ENCODE measurements at places on chromosomes 1 and 21.

DNA sequence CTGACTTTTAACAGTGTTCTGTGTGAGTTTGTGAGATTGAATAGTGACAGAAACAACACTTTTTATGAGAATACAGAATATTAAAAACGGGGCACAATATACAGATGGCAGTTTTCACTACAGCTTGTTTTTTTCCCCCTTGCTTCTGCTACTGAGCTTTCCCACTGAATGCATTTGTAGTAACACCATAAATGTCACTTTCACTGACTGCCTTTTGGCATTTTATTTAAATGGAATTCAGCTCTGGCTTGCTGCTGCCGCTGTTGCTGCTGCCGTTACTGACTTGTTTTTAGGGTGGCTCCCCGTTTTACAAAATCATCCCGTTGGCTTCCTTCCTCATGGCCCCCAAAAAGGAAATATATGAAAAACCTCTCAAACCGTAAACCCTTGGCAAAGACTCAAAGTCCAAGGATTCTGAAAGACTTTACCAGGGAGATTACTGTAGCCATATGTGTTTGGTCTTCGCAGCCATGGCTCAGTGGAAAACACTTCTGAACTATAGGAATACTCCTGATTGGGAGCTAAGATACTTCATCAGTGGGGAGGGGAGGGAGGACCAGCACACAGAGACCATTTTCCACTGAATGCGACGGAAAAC, 151.0 kb downstream of the NUF2 start:
- DNase-seq = peak; percentile 51

DNA sequence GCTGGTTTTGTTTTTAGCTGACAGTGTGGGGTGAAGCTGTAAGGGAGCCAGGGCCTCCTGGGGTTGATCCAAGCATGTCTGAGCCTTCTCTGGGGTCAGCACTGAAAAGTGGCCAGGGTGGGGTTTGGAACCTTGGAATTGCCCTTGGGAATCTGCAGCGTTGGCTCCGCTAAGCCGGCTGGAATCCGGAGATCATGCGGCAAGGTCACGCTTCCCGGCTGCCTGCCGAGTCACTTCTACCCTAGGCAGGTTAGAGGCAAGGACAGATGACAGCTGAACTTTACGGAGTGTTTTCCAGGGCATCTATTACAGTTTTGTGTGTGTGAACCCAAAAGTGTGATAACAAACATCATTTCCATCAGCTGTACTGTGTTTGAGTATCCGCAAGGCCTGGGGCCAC, 17.1 kb downstream of the ABCG1 start:
- DNase-seq = no peak

GRCh38 chr21:42120101-42120902, 49.2 kb downstream of the UMODL1 start:
- DNase-seq = peak; percentile 93

- no peak for DNase-seq
These were observed 247.4 kb downstream of the PTBP2 start for GRCh38 chr1:96968983-96969382.

DNA sequence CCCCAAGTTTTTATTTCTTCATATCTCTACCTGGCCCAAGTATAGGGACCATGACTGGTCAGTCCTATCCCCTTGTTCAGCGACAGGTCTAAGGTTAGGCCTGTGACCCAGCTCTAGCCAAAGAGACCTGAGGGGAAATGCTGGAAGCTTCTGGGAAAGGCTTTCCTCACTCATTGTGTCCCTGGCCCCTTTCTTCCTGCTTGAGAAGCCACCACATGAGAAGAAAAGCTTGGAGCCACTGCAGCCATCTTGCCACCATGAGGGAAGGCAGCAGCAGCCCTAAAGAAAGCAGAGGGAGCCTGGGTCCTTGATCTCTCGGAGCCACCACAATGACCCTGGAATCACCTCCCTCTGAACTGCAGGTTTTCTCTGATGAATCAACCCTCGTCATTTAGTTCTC, 43.4 kb downstream of the ATF3 start:
- DNase-seq = no peak

DNA sequence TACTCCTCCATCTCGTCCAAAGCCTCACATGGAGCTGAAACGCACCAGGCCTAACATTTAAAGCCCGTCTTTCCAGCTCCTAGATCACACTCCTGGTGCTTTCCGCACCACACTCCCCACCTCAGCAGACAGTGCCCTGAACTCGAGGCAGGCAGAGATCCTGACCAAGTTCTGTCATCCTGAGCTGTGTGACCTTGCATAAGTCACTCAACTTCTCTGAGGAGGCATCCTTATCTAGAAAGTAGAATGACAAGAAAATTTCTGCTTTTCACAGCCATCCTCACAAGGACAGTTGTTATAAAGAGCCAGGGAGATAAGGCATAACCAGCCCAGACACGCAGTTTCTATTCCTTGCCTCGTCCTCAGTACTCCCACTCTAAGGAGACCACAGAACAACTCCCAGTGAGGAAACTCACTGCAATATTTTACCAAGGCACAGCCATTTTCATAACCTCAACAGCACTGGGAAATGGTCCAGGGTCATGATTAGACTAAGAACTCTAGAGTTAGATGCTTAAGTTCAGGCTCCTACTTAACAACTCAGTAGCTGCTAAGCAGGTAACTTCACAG, 3.1 kb downstream of the LRP8 start:
- no peak for DNase-seq

GRCh38 chr1:156625436-156626078, 6.3 kb downstream of the HAPLN2 start:
- peak; percentile 66 for DNase-seq

DNA sequence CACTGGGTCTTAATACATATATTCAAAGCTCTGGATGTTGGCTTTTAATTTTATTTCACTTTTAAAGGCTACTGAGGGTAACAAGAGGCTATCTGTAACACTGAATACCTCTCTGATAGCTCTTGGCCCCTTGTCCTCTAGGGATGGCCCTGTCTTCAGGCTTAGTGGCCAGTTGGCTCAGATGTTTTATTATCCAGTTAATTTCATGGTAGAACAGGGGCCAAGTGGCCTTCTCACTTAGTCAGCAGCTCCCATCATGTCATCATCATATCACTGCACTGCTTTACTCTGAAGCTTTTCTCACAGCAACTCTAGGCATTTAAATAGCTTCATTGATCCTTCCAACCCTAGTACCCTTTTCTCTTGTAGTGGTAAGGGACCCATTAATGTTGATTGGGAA, 40.2 kb upstream of the MACF1 start:
- no peak for DNase-seq

DNA sequence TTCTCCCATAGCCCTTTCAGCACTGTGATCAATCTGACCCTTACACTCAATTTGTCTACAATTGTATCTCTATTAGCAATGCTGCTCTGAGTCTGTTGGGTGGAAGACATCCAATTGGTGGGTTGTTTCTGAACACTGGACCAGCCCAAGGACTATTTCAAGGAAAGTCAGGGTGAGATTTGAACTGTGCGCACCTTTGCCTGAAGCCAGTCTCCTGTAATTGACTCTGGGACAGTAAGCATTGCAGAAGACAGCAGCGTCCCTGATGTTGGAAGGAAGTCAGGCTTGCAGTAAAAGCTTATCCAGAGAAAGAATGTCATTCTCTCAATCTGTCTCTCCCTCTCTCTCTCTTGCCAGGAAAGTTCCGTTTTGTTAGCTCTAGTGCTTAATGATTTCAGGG, 233.9 kb downstream of the KIF26B start:
- no peak for DNase-seq

DNA sequence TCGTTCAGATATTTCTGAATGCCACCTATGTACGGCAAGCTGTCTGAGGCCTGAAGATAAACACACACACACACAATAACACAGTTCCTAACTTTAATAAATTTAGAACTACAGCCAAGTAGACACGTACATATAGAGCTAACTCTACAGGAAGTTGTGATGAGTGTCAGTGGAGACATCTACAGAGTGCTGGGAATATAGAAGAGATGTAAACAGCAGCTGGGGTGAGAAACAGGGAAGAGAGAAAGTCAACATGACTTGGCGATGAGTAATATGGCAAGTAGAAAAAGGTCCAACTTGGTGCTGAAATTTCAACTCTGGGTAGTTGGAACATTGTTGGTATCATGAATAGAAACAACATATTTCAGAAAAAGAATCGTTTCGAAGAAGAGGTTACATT, 206.5 kb downstream of the ZP4 start:
- no peak for DNase-seq

DNA sequence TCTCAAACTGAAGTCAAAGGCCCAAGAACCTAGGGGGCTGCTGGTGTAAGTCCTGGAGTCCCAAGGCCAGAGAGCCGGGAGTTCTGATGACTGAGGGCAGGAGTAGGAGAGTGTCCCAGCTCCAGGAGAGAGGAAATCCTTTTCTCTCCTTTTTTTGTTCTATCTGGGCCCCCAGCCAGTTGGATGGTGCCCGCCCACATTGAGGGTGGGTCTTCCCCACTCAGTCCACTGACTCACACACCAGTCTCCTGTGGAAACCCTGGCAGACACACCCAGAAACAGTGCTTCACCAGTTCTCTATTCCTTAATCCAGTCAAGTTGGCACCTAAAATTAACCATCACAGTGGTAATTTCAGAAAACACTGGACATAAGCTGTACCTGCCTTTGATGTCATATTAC, 12.7 kb upstream of the WDR26 start:
- no peak for DNase-seq

DNA sequence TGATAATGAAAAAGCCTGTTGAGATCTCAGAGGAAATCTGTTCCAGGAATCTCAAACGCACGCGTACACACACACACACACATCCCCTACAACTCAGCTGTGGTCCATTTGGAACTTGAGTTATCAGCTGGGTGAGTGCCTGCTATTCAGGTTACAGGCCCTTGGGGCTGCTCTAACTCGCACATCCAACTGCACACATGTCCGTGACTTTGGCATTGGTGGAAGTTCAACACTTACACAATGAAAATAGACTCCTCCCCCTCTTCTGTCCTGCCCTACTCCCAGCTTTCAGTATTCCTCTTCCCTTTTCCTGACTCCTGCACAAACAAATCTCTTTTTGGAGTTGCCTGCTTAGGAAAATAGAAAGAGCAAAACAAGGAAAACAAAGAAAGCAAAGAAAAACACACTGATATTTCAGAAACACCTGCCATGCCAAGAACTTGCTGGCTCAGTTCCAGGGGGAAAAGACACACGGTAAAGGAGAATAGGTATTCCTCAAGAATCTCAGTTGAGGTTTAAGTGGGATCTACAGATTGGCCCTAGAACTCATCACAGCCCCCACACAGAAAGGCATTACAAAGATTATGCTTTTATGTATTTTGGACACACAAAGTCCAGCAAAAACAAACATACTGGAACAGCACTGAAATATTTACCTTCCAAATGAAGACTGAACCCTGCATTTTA, 140.9 kb downstream of the TGFBR3 start:
- no peak for DNase-seq

DNA sequence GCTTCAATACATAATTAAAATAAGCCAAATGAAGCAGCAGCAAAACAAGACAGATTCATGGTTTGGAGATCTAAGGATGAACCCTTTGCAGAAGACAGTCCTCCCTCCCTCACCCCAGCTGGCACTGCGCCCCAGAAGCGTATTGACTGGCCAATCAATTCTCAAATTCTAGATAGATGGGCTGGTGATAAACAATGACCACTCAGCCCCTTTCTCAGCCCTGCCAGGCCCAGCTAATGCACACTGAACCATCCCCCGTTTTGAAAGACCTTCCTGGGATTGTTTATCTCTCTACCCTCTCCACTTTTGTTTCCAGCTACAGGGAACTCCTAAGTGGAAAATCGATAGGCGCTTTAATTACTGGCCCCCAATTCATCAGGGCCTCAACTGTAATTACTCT, 29.0 kb downstream of the TNR start:
- DNase-seq = no peak
